ENCODE measurements at places on chromosomes 16 and 17. TPM values are rescaled to one million over a fixed set of nuclear protein-coding genes. Genes with fewer than 3 reads are reported as not detected.

The USP22 gene
- 155 TPM for total RNA-seq

DNA sequence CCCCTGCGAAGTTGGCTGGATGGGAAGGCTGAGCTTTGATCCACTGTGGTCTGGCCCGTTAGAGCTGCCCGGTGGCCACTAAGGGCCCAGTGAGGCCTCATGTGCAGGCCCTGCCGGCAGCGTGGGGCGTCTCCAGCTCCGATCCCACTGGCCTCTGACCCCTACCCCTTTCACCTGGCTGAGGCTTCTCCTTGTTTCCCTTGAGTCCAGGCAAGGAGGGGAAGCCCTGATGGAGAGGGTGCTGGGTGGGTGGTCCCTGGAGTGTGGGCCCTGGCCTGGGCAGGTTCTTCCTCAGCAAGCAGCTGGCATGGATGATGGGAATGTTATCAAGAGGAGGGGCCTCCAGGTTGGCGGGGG lies 356.8 kb downstream of the SEC14L1 start:
- H3K36me3 ChIP-seq = peaks cover 78% of the 10 kb centered on the region
- DNase-seq = no peak
- H3K27ac ChIP-seq = no peak overlapping the region
- H3K4me3 ChIP-seq = no peak overlapping the region

GRCh38 chr16:58028541-58029070 lies 3.1 kb downstream of the MMP15 start:
- peaks cover 27% of the 10 kb centered on the region for H3K4me1 ChIP-seq
- DNase-seq = no peak
- H3K4me3 ChIP-seq = no peak overlapping the region
- peaks cover 10% of the 10 kb centered on the region for H3K27me3 ChIP-seq
- H3K36me3 ChIP-seq = no peaks in the 10 kb centered on the region

DNA sequence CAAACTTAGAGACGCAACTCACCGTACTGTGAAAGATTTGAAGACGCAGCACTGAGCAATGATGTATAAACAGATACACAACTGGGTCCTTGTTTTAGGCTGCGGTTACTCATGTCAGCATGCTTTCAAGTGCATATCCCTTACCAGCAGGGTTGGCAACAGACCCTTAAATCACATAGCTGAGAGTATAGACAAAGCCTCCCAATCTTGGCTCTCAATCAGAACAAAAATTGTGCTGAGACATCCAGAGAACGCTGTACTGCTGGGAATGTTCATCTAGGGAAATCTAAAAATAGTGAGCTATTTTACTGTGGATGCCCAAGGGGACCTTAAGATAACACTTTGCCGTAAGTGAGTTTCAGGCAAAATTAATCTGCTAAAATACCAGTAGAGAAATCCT lies 84.4 kb upstream of the NUDT7 start:
- no peak overlapping the region for H3K4me3 ChIP-seq
- no peaks in the 10 kb centered on the region for H3K36me3 ChIP-seq
- no peak for DNase-seq
- H3K27me3 ChIP-seq = no peaks in the 10 kb centered on the region
- no peak overlapping the region for H3K27ac ChIP-seq
- no peaks in the 10 kb centered on the region for H3K4me1 ChIP-seq

The SMARCE1 gene
- total RNA-seq = 101 TPM

DNA sequence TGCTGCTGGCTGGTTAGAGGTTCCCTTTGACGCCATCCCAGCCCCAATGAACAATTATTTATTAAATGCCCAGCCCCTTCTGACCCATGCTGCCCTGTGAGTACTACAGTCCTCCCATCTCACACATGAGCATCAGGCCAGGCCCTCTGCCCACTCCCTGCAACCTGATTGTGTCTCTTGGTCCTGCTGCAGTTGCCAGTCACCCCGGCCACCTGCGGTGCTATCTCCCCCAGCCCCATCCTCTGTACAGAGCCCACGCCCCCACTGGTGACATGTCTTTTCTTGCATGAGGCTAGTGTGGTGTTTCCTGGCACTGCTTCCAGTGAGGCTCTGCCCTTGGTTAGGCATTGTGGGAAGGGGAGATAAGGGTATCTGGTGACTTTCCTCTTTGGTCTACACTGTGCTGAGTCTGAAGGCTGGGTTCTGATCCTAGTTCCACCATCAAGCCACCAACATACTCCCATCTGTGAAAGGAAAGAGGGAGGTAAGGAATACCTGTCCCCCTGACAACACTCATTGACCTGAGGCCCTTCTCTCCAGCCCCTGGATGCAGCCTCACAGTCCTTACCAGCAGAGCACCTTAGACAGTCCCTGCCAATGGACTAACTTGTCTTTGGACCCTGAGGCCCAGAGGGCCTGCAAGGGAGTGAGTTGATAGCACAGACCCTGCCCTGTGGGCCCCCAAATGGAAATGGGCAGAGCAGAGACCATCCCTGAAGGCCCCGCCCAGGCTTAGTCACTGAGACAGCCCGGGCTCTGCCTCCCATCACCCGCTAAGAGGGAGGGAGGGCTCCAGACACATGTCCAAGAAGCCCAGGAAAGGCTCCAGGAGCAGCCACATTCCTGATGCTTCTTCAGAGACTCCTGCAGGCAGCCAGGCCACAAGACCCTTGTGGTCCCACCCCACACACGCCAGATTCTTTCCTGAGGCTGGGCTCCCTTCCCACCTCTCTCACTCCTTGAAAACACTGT lies 11.3 kb downstream of the CX3CL1 start:
- DNase-seq = no peak
- peaks cover 11% of the 10 kb centered on the region for H3K4me1 ChIP-seq
- H3K36me3 ChIP-seq = no peaks in the 10 kb centered on the region
- H3K27ac ChIP-seq = no peak overlapping the region

The TAC4 gene
- total RNA-seq = not detected

DNA sequence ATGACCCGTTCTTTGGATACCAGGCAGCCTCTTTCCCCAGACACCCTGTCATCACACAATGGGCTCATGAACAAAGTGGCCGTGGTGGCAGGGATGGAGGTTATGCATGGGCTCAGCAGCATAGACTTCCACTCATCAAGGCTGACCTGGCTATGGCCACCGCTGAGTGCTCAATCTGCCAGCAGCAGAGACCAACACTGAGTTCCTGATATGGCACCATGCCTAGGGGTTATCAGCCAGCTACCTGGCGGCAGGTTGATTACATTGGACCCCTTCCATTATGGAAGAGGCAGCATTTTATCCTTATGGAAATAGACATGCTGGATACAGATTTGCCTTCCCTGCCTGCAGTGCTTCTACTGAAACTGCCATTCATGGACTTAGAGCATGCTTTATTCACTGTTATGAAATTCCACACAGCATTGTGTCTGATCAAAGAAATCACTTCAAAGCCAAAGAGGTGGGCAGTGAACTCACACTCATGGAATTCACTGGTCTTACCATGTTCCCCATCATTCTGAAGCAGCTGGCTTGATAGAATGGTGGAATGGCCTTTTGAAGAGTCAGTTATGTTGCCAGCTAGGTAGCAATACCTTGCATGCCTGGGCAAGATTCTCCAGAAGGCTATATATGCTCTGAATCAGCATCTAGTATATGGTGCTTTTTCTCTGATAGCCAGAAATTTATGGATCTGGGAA lies 160.6 kb downstream of the PRKCB start:
- no peaks in the 10 kb centered on the region for H3K27me3 ChIP-seq
- no peak for DNase-seq
- no peak overlapping the region for H3K4me3 ChIP-seq
- H3K36me3 ChIP-seq = peaks cover 4% of the 10 kb centered on the region

DNA sequence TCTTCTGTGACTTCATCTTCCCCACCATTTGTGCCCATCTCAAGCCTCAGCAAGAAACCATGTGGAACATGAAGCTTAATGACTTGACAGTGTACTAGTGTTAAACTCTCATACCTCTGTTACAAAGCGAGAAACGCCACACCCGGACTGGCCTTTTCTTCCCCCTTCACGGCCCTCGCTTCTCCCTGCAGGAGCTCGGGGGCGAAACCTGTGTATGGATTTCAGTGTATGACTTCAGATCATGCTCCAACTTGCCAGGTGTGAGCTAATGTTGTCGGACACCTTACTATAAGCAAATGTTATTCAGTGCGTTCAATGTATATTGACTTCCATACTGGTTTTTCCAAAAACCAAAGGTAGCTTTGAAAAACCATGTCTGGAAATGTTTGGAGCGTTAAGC lies 20.1 kb upstream of the SLC5A11 start:
- H3K27me3 ChIP-seq = no peaks in the 10 kb centered on the region
- DNase-seq = no peak
- H3K4me1 ChIP-seq = peaks cover 21% of the 10 kb centered on the region
- peaks cover 66% of the 10 kb centered on the region for H3K36me3 ChIP-seq
- no peak overlapping the region for H3K27ac ChIP-seq
